ENCODE measurements at places on chromosomes 3 and 15.

DNA sequence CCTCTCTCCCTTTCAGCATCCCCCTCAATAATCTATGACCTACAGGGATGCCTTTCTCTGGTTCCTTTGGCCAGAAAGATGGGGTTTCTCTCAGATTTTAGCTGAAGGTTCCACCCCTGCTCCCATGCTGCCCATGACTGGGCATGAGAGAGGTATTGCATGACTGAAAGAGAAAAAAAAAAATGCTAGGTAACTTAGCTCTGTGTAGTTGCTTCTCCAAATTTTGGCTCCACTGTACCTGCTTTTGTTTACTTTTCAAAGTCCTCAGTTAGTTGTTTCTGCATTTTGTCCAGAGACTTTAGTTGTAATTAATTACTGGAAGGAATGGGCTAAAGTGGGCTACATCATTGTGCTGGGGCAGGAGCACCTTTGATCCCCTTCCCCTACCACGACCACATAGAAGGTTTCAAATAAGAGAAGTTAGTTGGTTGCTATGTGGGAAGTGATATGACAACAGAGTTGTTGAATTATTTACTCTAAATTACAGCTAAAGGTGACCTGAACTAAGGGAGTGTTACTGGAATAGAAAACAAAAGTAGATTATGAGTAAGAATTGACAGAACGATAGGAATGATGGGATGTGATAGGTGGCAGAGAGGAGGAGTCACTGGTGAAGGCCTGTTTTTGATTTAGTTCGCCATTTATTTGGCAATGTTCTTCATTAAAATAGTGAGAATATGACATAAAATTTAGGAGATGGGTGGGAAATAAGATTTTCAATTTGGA, 605.4 kb upstream of the NR2F2 start:
- no peak for ATAC-seq

GRCh38 chr3:196868297-196868661, 559 bp downstream of the SENP5 start:
- ATAC-seq = peak; percentile 6

DNA sequence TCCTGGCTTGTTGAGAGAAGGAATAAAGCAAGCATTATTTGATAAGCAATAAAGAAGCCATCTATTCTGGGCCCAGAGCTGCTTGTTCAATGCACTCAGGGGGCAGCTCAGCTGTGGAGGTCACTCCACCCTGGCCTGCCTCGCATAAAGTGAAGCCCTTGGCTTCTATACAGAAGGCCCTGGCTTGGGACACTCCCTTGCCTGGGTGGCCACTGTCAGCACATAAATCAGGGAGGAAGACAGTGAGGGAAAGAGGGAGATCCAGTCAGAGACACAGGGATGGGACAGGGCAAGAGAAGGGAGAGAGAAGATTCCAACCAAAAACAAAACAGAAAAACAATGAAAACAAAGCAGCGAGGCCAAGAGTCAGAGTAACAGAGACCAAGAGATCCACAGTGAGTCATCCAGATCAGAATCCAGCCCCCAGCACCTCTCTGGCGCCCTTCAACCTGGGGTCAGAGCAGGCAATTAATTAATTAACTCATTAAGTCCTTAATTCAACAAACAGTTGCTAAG, 11.8 kb downstream of the INSYN1 start:
- ATAC-seq = no peak

DNA sequence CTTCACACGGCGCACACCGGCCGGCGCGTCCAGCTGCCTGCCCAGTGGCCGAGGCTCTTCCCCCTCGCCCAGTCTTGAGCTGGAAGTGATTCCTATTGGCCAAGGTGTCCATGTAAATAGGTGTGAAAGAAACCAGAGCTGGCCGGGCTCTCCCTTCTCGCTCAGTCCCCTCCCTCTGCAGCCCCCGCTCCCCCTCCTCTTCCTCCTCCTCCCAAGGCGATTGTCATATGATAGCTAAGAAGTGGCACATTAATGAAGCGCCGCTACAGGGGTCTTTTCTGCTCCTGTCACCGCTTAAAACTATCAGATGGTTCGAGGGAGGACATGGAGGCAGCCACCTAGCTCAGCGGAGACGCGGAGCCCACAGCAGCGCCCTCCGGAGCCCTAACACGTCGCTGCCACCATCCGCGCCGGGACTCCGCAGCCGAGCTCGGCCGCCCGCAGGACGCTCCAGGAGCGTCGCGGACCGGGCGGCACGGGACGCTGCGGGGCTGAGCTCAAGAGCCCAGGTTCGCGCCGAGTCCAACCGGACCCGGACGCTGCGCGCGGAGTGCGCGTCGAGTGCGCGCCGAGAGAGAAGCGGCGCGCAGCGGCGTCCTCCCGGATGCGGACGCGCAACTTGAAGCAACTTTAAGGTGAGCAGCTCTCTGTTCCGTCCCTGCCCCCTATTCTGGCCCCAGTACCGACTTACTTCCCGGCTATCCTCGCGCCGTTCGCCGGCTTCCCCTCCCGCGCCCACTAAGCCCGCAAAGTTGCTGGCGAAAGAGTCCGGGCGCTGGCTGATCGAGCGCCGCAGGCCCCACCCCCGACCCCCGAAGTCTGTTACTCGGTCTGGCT, at the start of gene FOXB1:
TSS of gene FOXB1 (plus strand) at position 303 of the 837 bp plus-strand sequence. CDS start 653 bp downstream, outside the sequence.
- ATAC-seq = no peak

DNA sequence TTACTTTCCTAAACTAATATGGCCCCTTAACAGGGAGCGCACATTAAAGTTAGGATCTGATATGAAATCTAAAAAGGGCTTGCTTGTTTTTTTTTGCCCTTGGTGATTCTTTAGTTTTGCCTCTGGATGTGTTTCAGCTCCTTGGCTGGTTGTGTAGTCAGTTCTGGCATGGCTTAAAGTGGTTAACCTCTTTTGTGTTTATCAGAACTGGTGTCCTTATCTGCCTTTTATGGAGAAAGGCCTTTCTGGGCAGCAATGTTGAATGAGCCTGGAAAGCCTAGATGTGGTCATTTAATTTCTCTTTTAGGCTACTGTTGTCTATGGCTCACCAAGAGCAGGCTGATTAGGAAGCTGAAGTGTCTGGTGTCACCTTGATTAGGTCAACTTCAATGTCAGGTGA, 254.5 kb upstream of the ROPN1 start:
- no peak for ATAC-seq

GRCh38 chr15:40327457-40327856, 4.0 kb downstream of the INAFM2 start:
- ATAC-seq = no peak

DNA sequence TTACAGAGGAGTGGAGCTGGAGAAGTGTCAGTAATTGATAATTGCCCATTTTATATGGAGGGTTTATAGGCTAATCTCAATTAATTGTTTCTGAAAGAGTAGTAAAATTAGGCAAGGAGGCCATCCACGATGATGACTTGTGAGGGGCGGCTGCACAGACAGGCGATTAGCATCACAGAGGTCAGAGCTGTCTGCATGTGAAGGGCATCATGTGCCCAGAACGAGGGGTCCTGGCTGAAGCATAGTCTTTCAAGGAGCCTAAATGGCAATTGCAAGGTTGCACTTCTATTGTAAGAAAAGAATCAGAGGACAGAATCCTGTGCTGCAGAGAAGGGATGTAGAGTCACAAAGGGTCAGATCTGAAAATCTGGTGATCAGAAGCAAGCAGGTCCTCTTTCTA, 196.6 kb downstream of the EBLN2 start:
- ATAC-seq = no peak

- no peak for ATAC-seq
Observed at GRCh38 chr3:140344601-140345205, 333.2 kb upstream of the TRIM42 start.

- ATAC-seq = no peak
Observed at GRCh38 chr15:78205337-78205736, 29.0 kb downstream of the ACSBG1 start.

- no peak for ATAC-seq
Observed at GRCh38 chr3:16290007-16290826, 25.2 kb downstream of the OXNAD1 start.

GRCh38 chr3:194268654-194269512, 82.2 kb downstream of the CPN2 start:
- no peak for ATAC-seq

GRCh38 chr3:6622260-6622659, 238.7 kb upstream of the GRM7 start:
- no peak for ATAC-seq

GRCh38 chr15:99630607-99631131, 64.9 kb downstream of the MEF2A start:
- no peak for ATAC-seq

DNA sequence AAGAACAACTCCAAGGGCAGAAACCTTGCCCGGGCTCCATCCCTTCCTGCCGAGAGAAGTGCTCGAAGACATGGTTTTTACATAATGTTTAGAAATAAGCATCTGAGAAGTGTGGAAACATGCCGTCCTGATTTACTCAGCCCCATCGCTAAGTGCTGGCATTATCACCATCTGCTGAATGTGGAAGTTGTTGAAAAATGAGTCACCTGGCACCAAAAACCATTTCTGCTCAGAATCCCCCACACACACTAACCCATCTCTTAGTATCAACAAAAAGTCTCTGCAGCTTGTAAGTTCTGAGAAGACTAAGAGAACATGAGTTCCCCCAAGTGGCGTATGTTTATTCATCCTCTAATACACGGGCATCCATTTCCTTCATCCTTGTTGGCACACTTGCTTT, 51.0 kb upstream of the ARL8B start:
- peak; percentile 54 for ATAC-seq

DNA sequence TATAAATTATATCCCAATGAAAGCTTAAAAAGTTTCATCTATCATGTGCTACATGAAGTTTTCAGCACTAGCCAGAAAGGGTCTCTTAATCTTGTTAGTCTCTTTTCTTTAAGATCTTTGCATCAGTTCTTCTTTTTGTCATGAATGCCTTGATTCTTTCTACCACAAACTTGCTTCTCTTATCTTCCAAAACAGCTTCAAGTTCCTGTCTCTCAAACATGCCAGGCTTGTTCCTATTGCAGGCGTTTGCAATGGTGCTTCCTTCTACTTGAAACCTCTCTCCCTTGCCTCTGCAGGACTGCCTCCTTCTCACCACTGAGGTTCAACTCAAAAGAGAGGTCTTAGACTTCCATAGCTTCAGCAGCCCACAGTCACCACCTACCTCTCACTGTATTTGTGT, 104.3 kb upstream of the FRMD4B start:
- ATAC-seq = no peak

All from activated T-helper 17 cell treated with anti-CD3 and anti-CD28 coated beads, Interleukin-2, amount 50 U/mL, for 72 hours (primary cell).